Muscle of leg (tissue), 16 donors: ENCODE measurements at places on chromosomes 3 and 15. TPM values are rescaled to one million over a fixed set of nuclear protein-coding genes. Genes with fewer than 3 reads are reported as not detected.

GRCh38 chr15:36106640-36107335 lies 472.6 kb upstream of the CDIN1 start:
- DNase-seq: peak; percentile 53
- H3K36me3 ChIP-seq: no peaks in the 10 kb centered on the region
- no peak overlapping the region for H3K4me3 ChIP-seq
- no peak overlapping the region for H3K27ac ChIP-seq
- H3K27me3 ChIP-seq: no peaks in the 10 kb centered on the region
- no peaks in the 10 kb centered on the region for H3K4me1 ChIP-seq

- H3K4me1 ChIP-seq: no peaks in the 10 kb centered on the region
- DNase-seq: no peak
- peak overlapping the region; percentile 16 for H3K4me3 ChIP-seq
- no peaks in the 10 kb centered on the region for H3K36me3 ChIP-seq
Measured at GRCh38 chr3:115100806-115101205, 46.3 kb downstream of the ZBTB20 start.

- H3K27me3 ChIP-seq: peaks cover 7% of the 10 kb centered on the region
- peak; percentile 43 for DNase-seq
- peak overlapping the region; percentile 72 for H3K27ac ChIP-seq
- peaks cover 11% of the 10 kb centered on the region for H3K4me1 ChIP-seq
- H3K36me3 ChIP-seq: peaks cover 10% of the 10 kb centered on the region
Measured at GRCh38 chr3:32780735-32781210, 37.0 kb upstream of the TRIM71 start.

- H3K4me1 ChIP-seq: no peaks in the 10 kb centered on the region
- no peaks in the 10 kb centered on the region for H3K36me3 ChIP-seq
- no peaks in the 10 kb centered on the region for H3K27me3 ChIP-seq
- no peak overlapping the region for H3K4me3 ChIP-seq
Measured at GRCh38 chr3:102114264-102114979, 265.1 kb downstream of the NFKBIZ start.

DNA sequence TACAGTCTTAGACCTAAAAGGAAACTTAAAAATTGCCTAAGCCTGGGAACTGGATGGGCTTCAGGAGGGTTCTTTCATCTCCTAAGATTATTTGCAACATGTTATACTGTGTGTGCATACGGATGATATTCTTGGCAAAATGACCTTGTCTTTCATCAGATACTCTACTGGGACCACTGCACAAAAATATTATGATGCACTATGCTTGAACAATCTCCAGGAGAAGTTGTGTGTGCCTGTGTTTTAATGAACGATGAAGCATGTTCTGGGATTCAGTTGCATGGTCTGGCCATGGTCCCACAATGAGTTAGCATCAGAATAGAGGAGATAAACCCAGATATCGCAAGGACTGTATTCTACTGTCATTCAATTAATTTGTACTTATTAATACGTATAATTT lies 68.7 kb downstream of the GAP43 start:
- no peaks in the 10 kb centered on the region for H3K36me3 ChIP-seq
- H3K27me3 ChIP-seq: no peaks in the 10 kb centered on the region
- no peak overlapping the region for H3K4me3 ChIP-seq
- H3K4me1 ChIP-seq: peaks cover 2% of the 10 kb centered on the region
- no peak overlapping the region for H3K27ac ChIP-seq

GRCh38 chr3:43126536-43126935 lies 20.7 kb upstream of the POMGNT2 start:
- H3K27me3 ChIP-seq: no peaks in the 10 kb centered on the region
- DNase-seq: peak; percentile 64
- H3K36me3 ChIP-seq: no peaks in the 10 kb centered on the region
- H3K27ac ChIP-seq: no peak overlapping the region
- H3K4me1 ChIP-seq: no peaks in the 10 kb centered on the region
- no peak overlapping the region for H3K4me3 ChIP-seq

GRCh38 chr3:99114565-99115291 lies 213.2 kb upstream of the DCBLD2 start:
- DNase-seq: no peak
- H3K4me3 ChIP-seq: no peak overlapping the region
- H3K27me3 ChIP-seq: no peaks in the 10 kb centered on the region
- H3K4me1 ChIP-seq: no peaks in the 10 kb centered on the region
- H3K27ac ChIP-seq: no peak overlapping the region
- no peaks in the 10 kb centered on the region for H3K36me3 ChIP-seq

DNA sequence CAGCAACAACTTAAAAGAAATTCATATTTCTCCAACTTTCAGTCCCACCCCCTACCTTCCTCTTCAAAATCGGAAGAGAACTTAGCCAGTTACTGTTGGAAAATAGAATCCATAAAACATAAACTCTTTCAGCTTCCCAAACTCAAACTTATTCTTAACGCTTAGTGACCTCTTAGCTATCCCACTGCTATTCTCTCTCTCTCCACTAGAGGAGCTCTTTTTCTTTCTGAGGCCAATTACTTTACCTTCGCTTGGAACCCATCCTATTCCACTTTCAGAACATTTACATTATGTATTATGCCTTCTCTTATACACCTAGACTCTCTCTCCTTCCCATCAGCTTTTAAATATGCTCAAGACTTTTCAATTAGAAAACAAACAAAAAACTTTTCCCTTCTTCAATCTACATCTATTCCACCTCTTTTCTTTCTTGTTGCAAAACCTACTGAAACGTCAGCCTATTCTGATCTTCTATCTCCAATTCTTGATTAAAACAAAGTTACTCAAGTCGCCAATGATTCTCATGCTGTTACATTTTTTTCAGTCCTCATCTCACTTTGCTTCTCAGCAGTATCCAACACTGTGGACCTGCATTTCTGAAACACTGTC lies 13.4 kb upstream of the GHSR start:
- no peak for DNase-seq
- H3K27me3 ChIP-seq: no peaks in the 10 kb centered on the region
- H3K4me1 ChIP-seq: no peaks in the 10 kb centered on the region
- no peak overlapping the region for H3K27ac ChIP-seq
- no peaks in the 10 kb centered on the region for H3K36me3 ChIP-seq
- no peak overlapping the region for H3K4me3 ChIP-seq

DNA sequence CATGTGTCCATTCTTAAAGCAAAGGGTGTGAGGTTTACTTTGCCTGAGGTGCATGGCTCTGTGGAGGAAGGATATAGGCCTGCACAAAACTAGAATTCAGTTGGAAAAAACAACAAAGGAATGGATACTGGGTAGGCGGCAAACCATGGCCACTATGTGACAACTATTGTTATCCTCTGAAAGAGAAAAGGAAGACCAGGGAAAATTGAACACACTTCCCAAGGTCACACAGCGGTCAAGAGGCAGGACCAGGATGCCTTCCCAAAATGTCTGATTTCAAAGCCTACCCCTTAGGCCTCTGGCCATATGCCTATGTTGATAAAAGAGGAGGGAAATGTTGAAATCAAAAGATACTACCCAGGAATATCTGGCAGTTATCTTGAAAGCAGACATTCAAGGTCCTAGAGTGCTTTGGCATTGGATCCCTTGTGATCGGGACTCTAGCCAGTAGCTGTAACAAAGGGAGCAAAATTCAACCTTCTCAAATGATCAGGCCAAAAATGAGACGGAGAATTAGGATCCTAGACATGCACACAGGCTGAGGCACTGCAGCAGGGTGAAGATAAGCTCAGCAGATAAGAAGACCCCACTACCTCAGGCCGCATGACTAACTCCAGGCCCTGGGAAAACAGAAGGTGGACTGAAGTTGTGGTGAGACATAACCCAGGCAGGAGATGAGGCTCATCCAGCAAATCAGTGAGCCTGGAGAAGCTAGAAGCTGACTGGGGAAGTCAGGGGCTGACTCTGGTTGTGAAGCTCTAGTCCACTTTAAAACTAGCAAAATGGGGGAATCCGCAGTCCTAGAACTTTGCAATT lies 292.2 kb downstream of the NEK10 start:
- no peak for DNase-seq
- no peaks in the 10 kb centered on the region for H3K36me3 ChIP-seq
- H3K4me3 ChIP-seq: no peak overlapping the region
- no peaks in the 10 kb centered on the region for H3K27me3 ChIP-seq
- peaks cover 9% of the 10 kb centered on the region for H3K4me1 ChIP-seq

DNA sequence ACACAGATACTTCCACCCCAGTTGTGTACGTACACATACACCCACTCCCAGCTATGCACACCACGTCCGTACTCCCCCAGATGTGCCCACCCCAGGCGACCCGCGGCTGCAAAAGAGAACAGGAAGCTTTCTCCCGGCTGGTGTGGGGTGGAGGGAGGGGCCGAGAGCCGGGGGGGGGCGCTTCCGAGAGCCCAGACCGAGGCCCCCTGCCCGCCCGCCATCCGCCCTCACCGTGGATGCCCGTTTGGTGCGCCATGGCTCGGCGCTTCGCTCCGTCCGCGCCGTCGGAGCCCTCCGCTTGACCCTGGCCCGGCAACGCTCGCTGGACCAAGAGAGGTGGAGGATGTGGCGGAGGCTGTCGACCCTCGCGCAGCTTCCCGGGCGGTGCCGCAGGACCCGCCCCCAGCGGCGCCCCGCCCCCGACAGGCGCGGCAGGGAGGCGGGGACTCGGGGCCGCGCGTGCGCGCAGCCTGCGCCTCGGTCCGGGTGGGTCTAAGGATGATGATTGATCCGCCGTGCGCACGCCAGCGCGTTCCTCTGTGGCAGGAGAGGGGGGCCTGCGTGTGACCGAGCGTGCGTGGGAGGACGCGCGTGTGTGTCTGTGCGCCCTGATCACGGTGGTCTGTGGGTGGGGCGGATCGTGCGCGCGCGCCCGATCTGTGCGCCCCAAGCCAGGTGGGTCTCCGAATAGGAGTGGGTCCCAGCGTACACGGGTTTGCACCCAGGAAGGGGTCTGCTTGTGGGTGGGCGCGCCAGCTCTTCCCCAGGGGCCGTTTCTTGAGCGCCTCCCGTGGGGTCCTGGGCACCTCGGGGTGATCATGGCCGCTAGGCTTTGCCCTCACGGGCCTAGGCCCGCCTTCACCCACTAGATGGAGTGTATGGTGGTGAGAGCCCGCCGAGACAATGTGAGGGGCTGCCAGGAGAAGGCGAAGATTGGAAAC lies at the start of gene TWF2:
Gene TWF2 (minus strand): TSS at position 398 of the 941 bp plus-strand sequence. CDS start 142 bp downstream, at position 256.
- peaks cover 1% of the 10 kb centered on the region for H3K27me3 ChIP-seq
- peak within 1 kb of the TSS; percentile 80 for H3K27ac ChIP-seq
- peaks cover 18% of the 10 kb centered on the region for H3K36me3 ChIP-seq
- H3K4me1 ChIP-seq: peaks cover 53% of the 10 kb centered on the region
- peak within 1 kb of the TSS; percentile 96 for H3K4me3 ChIP-seq

- no peak overlapping the region for H3K27ac ChIP-seq
- no peaks in the 10 kb centered on the region for H3K36me3 ChIP-seq
- no peak for DNase-seq
- no peak overlapping the region for H3K4me3 ChIP-seq
Measured at GRCh38 chr3:101202640-101203039, 117.7 kb downstream of the IMPG2 start.

DNA sequence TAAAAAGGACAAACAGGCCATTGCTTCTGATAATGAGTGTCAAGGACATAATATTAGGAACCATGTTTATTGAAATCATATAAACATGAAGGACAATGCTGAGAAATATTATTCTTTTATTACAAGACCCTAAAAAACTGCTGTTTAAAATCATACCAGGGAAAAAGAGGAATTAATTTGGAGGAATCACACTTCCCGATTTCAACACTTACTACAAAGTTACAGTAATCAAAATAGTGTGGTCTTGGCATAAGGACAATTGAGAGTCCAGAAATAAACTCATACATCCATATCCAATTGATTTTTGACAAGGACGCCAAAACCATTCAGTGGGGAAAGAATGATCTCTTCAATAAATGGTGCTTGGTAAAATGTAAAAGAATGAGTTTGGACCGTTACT lies 13.0 kb downstream of the CYP1A1 start:
- H3K27me3 ChIP-seq: peaks cover 3% of the 10 kb centered on the region
- H3K4me1 ChIP-seq: no peaks in the 10 kb centered on the region
- no peak overlapping the region for H3K27ac ChIP-seq
- H3K36me3 ChIP-seq: no peaks in the 10 kb centered on the region
- H3K4me3 ChIP-seq: no peak overlapping the region
- DNase-seq: no peak

GRCh38 chr3:101941318-101942040 lies 92.2 kb downstream of the NFKBIZ start:
- H3K27ac ChIP-seq: no peak overlapping the region
- H3K4me3 ChIP-seq: no peak overlapping the region
- DNase-seq: no peak
- no peaks in the 10 kb centered on the region for H3K4me1 ChIP-seq
- no peaks in the 10 kb centered on the region for H3K27me3 ChIP-seq

GRCh38 chr3:56251343-56251945 lies 216.8 kb downstream of the ERC2 start:
- no peak overlapping the region for H3K27ac ChIP-seq
- no peak overlapping the region for H3K4me3 ChIP-seq
- DNase-seq: peak; percentile 88
- H3K27me3 ChIP-seq: no peaks in the 10 kb centered on the region
- H3K4me1 ChIP-seq: no peaks in the 10 kb centered on the region
- H3K36me3 ChIP-seq: no peaks in the 10 kb centered on the region

GRCh38 chr15:54387799-54388198 lies 409.6 kb downstream of the UNC13C start:
- no peak for DNase-seq
- no peak overlapping the region for H3K4me3 ChIP-seq
- H3K36me3 ChIP-seq: no peaks in the 10 kb centered on the region

- H3K4me1 ChIP-seq: no peaks in the 10 kb centered on the region
- H3K36me3 ChIP-seq: no peaks in the 10 kb centered on the region
- no peak for DNase-seq
- no peaks in the 10 kb centered on the region for H3K27me3 ChIP-seq
- no peak overlapping the region for H3K27ac ChIP-seq
- no peak overlapping the region for H3K4me3 ChIP-seq
Measured at GRCh38 chr15:34179234-34179633, 30.7 kb downstream of the KATNBL1 start.

- no peak overlapping the region for H3K27ac ChIP-seq
- no peaks in the 10 kb centered on the region for H3K27me3 ChIP-seq
- H3K4me1 ChIP-seq: no peaks in the 10 kb centered on the region
- no peaks in the 10 kb centered on the region for H3K36me3 ChIP-seq
Measured at GRCh38 chr3:171526869-171527268, 66.7 kb upstream of the TNIK start.

- DNase-seq: no peak
- H3K36me3 ChIP-seq: no peaks in the 10 kb centered on the region
- no peaks in the 10 kb centered on the region for H3K27me3 ChIP-seq
- H3K27ac ChIP-seq: peak overlapping the region; percentile 38
- H3K4me3 ChIP-seq: no peak overlapping the region
- H3K4me1 ChIP-seq: no peaks in the 10 kb centered on the region
Measured at GRCh38 chr3:43478118-43478785, 143.6 kb downstream of the ANO10 start.

DNA sequence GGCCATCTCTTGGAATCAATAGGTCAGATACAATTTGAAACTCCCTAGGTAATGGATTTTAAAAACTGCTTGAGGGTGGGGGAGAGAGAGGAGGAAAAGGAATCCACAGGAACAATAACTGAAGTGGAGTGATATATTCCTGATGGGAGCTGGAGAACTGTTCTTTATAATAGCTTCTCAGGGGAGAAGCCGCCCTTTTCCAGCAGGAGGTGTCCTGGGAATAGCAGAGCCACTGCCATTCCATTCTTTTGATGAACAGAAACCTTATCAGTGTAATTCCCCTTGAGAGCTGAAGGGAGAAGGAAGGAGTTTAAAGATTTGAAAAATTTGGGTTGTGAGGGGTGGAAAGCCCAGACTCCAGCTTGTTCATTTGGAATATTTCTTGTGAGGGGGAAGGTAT lies 504.9 kb upstream of the DPH6 start:
- no peak overlapping the region for H3K4me3 ChIP-seq
- H3K4me1 ChIP-seq: no peaks in the 10 kb centered on the region
- no peak for DNase-seq
- no peaks in the 10 kb centered on the region for H3K27me3 ChIP-seq

The SEC11A gene
- total RNA-seq: 303 TPM

The KIF15 gene
- 9.6 TPM for total RNA-seq

The FRMD5 gene
- 0.22 TPM for total RNA-seq

The ZNF860 gene
- 0.62 TPM for total RNA-seq

The CNTN4 gene
- 6.8 TPM for total RNA-seq

The MYO9A gene
- total RNA-seq: 63.8 TPM

The TEX55 gene
- total RNA-seq: not detected

The DUOXA2 gene
- total RNA-seq: not detected
